ENCODE measurements at places on chromosomes 12 and 14.

- DNase-seq, result no peak
Measured at GRCh38 chr14:81559385-81559784, 25.7 kb upstream of the SEL1L start.

DNA sequence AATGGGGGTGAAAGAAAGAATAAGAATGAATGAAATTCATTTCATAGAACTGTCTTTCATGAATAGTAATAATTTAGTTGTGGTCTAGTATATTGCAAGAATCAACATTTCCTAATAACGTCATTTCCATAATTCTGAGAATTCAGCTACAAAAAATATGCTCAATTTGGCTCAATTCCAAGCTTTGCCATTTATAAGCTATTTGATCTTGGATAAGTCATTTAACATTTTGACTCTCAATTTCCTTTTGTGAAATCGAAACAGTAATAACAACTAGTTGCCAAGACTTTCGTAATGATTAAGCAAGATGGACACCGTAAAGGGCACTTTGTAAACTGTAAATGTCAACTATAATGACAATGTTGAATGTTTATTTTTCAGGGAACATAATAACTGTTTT is 18.1 kb downstream of the NOS1 start:
- no peak for DNase-seq

GRCh38 chr14:61547186-61548069 is 147.9 kb upstream of the HIF1A start:
- no peak for DNase-seq

- DNase-seq, result peak; percentile 56
Measured at GRCh38 chr14:64879635-64880220, at the start of gene SPTB. Gene SPTB (minus strand): TSS chr14:64879907. CDS start chr14:64823094, 56,813 bp downstream.

GRCh38 chr12:75976113-75976512 is 55.5 kb downstream of the PHLDA1 start:
- no peak for DNase-seq

DNA sequence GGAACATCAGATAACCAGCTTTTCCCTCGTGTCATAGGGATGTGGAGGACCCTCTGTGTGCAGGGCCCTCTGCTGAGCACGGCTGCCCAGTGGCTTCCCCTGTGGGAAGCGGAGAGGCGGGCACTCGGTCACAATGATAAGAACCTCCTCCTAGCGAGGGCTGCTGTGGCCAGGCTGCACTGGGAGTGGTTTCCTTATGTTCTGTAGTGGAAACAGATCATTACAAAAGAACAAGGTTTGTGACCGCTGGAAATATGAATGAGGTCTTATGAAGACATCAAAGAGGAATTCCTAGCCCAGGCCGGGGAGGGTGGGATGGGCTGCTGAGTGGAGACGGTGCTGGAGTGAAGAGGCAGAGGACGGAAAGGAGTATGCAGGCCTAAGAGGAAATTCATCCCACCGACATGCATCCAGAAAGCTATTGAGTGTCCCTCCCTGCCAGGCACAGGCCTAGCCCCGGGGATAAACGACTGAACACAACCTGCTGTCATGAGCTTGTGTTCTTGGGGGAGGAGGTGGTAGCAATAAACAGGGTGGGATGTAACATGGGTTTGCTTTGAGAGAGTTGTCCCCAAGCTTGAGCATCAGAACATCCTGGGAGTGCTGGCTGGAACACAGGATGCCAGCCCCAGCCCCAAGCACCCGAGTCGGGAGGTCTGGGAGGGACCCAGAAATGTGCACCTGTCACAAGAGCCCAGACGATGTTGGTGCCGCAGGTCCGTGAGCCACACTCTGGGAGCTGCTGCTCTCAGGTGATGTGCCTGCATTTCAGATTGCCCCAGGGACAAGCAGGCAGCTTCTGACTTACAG is 37.5 kb downstream of the FZD10 start:
- DNase-seq, result no peak
